Fibroblast of skin of abdomen (primary cell): ENCODE measurements at places on chromosomes 12 and 14.
A peak's percentile ranks its signal among the peaks of the same experiment; 100 is the strongest.

- no peak for DNase-seq
Observed at GRCh38 chr12:132659146-132659545, 28.0 kb downstream of the POLE start.

GRCh38 chr14:102235275-102235897 is 69.6 kb downstream of the MOK start:
- peak; percentile 70 for DNase-seq

GRCh38 chr12:124422142-124422569 is 127.3 kb downstream of the RFLNA start:
- no peak for DNase-seq

GRCh38 chr12:95262808-95263207 is 45.2 kb downstream of the VEZT start:
- DNase-seq = no peak

DNA sequence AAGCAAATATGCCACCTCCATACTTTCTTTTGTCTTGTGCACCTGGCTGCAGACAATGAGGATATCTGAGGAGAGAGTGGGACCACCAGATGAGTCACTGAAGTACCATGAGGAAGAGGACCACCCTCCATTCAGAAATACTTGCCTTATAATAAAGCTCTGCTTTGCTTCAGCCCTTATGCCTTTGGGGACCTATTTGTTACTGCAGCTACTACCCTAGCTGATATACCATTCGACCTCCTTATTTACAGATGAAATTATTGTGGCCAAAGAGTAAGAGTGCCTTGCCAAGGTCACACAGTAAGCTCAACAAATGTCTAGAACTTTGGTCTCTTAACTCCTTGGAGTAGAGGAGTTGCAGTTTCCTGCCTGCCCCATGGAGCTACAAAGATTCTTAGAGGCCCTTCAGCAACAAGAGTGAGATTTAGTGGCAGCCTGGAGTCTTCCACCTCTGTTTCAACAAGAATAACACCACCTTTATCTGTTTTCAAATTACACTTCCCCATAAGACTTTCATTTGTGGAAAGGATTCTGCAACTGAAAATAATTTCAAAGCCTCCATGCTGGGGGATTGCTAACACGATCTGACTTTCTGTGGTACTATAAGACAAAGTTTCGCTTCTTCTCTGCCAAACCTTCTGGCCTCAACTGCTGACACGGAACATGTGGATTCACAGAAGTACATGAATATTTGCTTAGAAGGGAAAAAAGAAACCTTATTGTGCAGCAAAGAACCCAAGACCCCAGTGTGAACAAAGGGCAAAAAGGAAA is 3.6 kb downstream of the CMKLR1 start:
- DNase-seq = no peak

- DNase-seq = no peak
Observed at GRCh38 chr12:96658075-96658474, 168.7 kb downstream of the CFAP54 start.

GRCh38 chr14:104937694-104938365 is 13.2 kb downstream of the PLD4 start:
- no peak for DNase-seq

- no peak for DNase-seq
Observed at GRCh38 chr14:35682802-35683201, 126.3 kb downstream of the RALGAPA1 start.

- no peak for DNase-seq
Observed at GRCh38 chr12:124270671-124271070, 24.2 kb upstream of the RFLNA start.

DNA sequence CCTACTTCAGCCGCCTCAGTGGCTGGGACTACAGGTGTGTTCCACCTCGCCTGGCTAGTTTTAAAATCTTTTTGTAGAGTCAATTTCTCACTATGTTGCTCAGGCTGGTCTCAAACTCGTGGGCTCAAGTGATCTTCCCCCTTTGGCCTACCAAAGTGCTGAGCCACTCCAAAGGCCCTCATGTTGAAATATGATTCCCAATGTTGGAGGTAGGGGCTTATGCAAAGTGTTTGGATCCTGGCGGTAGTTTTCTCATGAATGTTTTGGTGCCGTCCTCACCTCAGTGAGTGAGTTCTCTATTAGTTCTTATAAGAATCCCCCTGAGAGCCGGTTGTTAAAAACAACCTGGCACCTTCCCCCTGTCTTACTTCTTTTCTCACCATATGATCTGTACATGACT is 784.6 kb downstream of the TMTC2 start:
- DNase-seq = no peak

GRCh38 chr12:15532364-15532977 is 210.2 kb downstream of the PTPRO start:
- DNase-seq = peak; percentile 78

- DNase-seq = no peak
Observed at GRCh38 chr12:46699986-46700385, 125.8 kb downstream of the SLC38A4 start.

DNA sequence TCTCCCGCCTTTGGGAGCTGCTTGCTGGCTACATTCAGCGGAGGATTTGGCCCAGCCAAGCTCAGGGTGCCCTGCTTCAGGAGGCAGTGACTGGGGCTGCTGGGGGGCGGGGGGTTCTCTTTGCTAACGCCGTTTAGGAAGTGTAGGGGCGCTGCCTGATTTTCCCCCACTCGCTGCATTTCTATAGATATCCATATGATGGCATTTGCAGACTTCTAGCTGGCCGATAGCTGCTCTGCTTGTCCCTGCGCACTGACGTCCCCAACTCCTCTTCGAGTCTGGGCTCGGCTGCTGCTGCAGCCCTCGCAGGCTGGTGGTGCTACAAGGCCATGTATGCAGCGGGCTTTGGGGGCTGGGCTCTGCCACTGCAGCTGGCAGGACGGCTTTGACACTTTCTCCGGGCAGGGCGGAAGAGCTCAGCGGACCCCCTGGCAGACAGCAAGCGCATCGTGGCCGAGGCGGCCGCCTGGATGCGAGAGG is 3.1 kb downstream of the LRFN5 start:
- peak; percentile 79 for DNase-seq

DNA sequence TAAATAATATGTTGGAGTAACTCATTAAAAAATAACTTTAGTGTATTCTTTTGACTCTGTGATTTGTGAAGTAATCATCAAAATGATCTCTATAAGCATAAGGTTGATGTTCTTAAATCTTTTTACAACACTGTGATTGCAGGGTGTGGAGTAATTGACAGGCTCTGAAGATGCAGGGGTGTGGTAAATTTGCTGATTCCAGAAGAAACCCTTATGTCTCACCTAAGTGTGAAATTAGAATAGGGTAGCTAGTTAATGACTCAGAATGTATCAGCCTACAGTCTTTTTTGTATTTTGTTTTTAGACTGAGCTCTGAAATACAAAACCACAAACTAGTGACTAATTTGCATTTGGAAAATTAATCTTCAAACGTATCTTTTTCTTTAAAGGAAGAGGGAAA is 5.9 kb downstream of the PRPF39 start:
- DNase-seq = peak; percentile 45

- no peak for DNase-seq
Observed at GRCh38 chr12:109495012-109495411, 17.6 kb downstream of the UBE3B start.

DNA sequence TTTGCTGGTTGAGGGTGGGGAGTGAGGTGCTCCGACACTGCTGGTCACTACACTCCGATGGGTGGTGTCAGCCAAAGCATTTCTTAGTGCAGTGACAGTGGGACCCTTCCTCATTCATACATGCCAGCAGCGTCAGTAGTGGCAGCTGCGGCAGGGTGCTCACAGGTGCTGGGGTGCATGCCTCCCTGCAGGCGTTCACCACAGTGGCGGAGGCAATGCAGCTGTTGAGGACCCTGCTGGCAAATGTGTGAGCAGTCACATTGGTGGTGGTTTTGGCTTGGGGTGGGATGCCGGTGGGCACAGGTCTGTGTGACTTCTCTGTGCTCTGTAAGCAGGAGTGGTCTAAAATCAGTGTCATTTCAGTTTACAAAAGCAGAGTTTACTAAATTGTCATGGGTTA is 464.6 kb downstream of the FUT8 start:
- no peak for DNase-seq

DNA sequence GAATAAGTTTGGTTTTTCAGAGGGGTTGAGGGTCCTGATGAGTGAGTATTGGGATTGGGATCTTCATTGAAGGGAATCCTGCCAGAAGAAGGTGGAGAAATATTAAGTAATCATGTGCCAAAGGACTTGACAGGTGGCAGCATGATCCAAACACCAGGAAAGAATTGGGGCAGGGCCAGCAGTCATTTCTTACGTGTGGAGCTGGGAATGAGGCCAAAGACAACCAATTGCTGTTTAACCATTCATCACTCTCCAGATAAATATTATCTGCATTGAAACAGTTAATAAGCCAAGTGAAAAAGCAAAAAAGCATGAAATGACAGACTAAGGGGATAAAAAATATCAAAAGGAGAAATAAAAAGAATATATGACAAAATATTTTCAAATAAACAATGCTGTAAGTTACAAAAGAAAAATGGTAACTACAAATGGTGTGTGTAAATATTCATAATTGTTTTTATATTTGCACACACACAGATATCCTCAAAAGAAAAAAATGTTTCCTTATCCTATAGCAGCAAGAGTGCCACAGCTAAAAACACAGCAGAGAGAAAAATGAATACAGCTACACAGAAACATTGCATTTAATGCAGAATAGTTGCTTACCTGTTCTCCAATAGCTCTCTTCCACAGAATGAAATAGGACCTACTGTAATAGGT is 26.2 kb downstream of the C2CD5 start:
- DNase-seq = peak; percentile 12

- peak; percentile 47 for DNase-seq
Observed at GRCh38 chr14:100408350-100409002, 85.3 kb downstream of the SLC25A47 start.

DNA sequence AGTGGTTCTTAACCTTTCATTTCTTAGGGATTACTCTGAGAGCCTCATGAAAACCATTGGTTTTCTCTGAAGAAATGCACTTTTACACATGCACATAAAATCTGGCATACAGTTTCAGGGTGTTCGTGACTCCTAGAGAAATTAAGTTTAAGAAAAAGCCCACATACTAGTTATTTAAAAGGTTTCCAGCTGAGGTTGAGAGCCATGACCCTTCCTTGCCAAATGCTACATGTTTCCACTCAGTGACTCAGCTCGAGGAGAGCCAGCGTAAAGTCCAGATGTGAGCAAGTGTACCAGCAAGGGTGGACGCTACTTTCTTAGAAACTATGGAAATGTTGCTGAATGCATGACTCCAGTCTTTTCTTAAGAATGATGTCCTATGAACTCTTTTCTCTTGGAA is 42.7 kb upstream of the FLRT2 start:
- no peak for DNase-seq

- DNase-seq = no peak
Observed at GRCh38 chr12:61291647-61292046, 968.6 kb upstream of the USP15 start.

DNA sequence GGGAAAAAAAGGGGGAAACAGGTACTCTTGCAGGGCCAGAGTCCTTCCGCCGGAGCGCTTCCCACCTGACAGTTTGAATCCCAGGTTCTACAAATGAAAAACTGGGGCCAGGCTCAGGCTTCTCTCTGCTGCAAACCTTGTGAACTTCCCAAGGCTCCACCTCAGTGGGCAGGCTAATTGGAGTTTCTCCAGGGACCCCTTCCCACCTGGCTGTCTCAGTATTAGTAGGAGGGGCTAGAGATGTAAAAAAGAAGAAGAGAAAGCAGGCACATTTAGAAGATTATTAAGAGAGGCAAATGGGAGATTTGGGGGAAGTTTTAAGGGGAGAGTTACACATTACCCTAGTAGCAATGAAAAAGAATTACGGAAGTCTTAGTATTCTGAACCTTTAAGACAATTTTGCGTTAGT is 20.0 kb upstream of the CLEC2D start:
- DNase-seq = no peak

DNA sequence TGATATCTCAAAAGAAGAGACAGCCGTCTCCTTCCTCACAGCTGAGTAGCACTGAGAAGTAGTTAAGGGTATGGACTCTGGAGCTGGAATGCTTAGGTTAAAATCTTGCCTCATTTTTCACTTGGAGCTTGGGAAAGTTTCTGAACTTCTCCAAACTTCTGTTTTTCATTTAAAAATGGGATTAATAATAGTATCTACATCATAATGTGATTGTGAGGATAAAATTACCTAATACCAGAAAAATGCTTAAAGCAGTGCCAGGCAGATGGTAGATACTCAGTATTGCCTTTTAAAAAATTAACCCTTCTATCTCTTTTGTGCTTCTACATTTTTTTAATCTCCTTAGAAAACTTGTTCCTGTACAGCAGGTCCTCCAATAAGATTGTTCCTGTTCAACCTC is 63.1 kb downstream of the A2M start:
- DNase-seq = no peak

- no peak for DNase-seq
Observed at GRCh38 chr14:99356031-99356608, 84.1 kb upstream of the BCL11B start.

GRCh38 chr12:11959117-11959823 is 111.5 kb upstream of the BCL2L14 start:
- DNase-seq = no peak

DNA sequence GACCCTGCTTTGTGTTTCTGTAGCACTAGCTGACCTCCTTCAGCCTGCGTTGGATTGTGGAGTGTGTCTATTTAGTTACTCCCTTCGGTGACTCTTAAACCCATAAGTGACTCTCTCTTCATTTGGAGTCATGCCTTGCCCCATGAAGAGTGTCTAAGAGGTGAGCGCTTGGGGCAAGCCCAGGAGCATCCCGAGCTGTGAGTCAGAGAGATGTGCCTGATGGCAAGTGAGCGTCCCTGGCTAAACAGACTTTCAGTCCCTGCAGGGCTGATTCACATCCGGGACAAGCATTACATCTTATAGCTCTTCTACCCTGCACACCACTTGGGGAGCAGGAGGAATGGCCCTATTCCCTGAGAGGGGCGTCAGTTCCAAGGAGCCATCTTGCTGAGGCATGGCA is 24.3 kb upstream of the ATF1 start:
- no peak for DNase-seq

DNA sequence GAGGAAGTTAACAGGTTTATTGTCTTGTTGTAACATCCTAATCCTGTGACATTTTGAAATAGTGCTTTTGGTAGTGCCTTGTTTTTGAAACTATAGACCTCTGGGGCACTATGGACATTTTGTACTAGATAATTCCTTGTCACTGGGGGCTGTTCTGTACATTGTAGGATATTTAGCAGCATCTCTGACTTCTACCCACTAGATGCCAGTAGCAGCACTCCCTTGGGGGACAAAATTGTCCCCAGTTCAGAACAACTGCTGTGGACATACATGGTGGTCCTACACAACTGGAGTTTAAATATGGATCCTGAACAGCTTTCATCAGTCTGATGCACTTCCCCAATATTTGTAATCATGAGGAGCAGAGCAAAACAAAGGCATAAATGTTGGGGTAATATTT is 264.7 kb downstream of the RAD51B start:
- DNase-seq = peak; percentile 25

DNA sequence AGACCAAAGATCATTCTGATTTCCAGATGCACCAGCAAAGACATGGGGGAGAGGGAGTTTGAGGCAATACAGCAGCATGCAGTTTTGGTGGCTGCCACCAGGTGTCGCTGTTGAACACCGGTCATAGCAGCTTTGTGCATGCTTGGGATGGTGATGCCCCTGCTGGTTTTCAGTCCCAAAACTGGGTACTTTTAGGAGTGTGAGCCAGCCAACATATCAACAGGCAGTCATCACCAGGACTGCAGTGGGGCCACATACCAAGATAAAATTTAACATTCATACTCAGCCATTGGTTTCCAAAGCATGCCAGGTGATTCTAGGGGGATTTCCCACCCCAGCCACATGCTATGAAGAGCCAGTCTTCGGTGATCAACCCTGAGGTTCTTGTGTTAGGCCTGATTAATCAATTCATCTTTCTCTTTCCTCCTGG is 64.2 kb downstream of the PHETA1 start:
- DNase-seq = no peak
